T-cell (primary cell): ENCODE measurements at places on chromosomes 12 and 14. TPM values are rescaled to one million over a fixed set of nuclear protein-coding genes. Genes with fewer than 3 reads are reported as not detected.

GRCh38 chr12:55025508-55025907 lies 5.7 kb downstream of the NEUROD4 start:
- peaks cover 7% of the 10 kb centered on the region for H3K27me3 ChIP-seq
- H3K36me3 ChIP-seq = no peaks in the 10 kb centered on the region
- no peak for DNase-seq
- H3K27ac ChIP-seq = no peak overlapping the region

DNA sequence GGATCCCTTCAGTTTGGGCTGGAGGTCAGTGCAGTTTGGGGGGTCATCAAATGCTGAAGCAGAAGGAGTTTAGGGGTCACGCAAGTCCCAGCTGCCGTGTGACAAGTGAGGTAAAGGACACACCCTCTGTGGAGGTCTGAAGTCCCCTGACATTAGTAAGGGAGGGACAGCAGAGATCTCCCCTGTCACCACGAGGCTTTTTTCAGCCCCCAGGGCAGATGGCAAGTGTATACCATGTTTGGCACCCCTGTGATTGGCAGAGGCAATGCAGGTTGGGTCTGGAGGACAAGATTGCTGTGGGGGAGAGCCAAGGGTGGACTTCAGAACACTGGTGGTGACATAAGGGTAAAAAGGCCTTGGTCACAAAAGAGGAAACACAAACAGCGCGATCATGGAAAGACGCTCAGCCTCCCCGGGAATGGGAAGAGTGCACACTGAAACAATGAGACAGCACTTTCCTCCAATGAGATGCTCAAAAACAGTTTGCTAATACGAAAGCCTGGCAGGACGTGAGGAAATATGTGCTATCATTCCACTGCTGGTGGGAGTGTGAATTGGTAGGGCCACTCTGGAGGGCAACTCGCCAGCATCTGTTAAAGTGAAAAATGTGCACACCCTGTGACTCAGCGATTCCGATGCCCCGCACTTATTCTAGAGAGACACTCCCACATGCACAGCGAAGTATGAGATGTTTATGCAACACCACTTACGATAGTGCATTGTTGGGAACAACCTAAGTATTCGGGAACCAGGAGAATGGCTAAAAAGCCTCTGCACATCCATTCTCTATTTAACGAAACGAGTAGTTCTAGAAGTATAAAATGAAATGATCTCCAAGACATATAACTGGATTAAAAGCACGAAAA lies 14.4 kb upstream of the CD27 start:
- DNase-seq = no peak
- H3K36me3 ChIP-seq = no peaks in the 10 kb centered on the region
- H3K27me3 ChIP-seq = no peaks in the 10 kb centered on the region
- no peak overlapping the region for H3K27ac ChIP-seq
- H3K4me3 ChIP-seq = no peak overlapping the region

Gene PSMC1
- 57.3 TPM for total RNA-seq

Gene ARHGAP9
- 364 TPM for total RNA-seq

- no peak overlapping the region for H3K27ac ChIP-seq
- H3K4me3 ChIP-seq = no peak overlapping the region
- no peaks in the 10 kb centered on the region for H3K27me3 ChIP-seq
These were observed 84.6 kb downstream of the BTG1 start for GRCh38 chr12:92061061-92061460.

DNA sequence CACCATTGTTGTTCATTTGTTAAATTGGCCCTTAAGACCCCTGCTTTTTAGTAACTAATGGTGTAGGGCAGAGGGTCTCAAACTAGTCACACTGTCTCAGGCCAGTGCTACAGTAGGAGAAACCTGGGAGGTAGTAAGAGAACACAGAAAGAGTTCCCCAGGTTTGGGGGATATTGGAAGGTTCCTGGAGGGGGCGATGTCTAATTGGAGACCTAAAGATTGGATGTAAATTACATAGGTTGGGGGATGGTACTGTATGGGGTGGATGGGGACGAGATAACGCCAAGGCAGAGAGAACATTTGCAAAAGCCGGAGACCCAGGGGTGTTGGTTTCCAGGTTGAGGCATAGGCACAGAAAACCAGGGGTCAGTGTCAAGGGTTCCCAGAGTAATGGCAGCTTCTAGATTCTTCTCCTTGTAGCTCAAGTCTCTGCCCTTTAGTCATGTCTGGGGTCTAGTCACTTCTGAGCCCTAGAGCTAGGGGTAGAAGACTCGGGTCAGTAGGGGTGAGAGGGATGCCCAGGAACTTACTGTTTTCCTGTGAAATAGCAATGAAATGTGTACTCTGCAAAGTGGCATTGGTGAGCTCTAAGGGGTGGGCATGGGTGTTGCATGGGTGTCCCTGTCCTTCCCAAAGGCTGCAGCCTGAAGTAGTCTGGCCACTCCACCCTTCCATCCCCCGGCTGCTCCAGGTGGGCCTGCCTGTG lies 21.8 kb downstream of the PLEKHG3 start:
- DNase-seq = no peak
- no peaks in the 10 kb centered on the region for H3K27me3 ChIP-seq
- peaks cover 99% of the 10 kb centered on the region for H3K4me1 ChIP-seq
- no peak overlapping the region for H3K4me3 ChIP-seq
- no peaks in the 10 kb centered on the region for H3K36me3 ChIP-seq

Gene HOXC12
- not detected for total RNA-seq
